ENCODE measurements at places on chromosomes 6 and 20.

- no peak for DNase-seq
Measured at GRCh38 chr6:144334150-144334708, 49.1 kb downstream of the UTRN start.

- DNase-seq, result no peak
Measured at GRCh38 chr6:130156908-130157307, 65.8 kb downstream of the SAMD3 start.

DNA sequence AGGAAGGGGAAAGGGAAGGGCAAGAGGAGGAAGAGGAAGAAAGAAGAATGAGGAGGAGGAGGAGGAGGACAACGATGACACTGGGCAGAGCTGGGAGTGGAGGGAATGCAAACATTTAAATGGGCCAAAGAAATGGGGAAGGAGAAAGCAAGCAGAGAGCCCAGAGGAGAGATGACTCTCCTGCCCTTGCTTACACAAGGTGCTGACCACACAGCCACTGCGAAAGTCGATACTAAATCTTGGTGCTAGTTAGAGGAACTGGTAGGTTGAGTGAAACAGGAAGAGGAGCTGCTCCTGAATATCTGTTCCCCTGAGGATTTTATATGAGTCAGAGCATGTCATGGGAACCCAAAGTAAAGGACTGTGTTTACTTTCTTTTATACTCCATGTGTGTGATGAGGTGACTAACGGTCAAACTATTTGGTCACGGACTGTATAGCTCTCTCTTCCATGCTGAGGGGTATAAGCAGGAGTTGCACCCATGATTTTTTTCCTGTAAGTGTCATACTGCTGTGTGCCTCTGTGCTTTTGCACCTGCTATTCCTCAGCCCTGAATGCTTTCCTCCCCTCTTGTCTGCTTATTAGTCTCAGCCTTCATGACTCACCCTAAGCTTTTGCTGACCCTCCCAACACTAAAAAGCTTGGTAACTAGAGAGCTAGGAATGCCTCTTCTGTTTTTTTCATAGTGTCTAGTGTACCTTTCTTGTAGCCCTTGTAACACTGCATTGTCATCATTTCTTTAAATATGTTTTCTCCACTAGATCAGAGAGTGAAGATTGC lies 9.5 kb upstream of the PAQR8 start:
- peak; percentile 99 for DNase-seq

DNA sequence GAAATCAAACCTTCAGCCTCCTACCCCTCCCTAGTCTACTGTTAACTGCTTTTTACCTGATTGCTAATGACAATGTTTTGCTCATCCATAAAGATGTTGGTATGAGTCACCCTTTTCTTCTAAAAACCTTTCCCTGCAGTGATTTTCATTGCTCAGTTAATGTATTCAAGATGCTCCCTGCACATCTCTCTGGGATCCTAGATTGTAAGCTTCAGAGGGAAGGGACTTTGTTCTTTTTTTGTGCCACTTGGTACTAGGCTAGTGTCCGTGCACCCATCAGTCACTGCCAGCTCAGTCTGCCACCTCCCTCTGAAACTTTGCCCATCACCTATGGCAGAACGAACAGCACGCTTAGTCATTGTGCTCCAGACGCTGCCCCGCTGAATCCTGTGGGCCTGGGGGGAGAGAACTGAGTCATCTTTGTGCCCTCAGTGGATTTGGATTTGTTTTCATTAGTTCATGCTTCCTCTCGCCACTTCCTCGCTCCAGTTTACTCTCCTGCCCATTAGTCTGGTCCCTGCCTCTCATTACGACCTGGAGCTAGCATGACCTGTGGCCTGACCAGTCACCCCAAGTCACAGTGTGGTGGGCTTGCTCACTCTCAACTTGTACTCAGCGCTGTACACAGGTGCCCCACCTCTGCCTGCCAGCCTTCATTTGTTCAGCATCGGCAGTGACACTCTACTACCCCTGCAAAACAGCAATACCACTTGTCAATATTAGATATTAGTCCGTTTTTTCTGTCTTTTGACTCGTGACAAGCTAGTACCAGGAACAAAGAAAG lies 78.0 kb upstream of the TMEM181 start:
- DNase-seq, result peak; percentile 74

DNA sequence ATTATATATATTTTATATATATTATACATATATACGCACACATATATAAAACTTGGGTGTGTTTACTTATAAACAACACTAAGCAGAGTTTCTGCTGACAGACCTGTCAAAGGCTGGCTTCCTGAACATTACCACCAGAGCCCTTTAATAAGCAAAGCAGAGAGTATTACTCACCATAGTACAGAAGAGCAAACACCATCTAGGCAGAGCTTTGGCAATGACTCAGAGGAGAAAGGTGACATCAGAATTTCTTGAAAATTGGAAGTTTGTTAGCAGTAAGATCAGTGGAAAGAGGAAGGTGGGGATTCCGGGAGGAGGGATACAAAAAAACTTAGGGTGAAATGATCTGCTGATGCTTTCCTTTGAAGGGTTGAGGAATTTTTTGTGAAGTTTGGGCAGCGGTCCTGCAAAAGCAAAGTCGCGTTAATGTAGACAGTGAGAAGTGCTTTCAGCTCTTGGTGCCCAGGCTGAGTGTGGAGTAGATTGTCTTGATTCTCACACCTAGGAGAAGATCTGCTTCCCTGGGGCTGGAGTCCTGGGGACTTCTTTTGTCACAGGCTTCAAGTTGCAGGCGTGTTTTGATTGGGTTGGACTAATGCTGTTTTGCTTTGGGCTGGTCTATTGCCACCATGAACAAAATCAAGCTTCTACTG lies 109.6 kb upstream of the BACH2 start:
- peak; percentile 57 for DNase-seq

DNA sequence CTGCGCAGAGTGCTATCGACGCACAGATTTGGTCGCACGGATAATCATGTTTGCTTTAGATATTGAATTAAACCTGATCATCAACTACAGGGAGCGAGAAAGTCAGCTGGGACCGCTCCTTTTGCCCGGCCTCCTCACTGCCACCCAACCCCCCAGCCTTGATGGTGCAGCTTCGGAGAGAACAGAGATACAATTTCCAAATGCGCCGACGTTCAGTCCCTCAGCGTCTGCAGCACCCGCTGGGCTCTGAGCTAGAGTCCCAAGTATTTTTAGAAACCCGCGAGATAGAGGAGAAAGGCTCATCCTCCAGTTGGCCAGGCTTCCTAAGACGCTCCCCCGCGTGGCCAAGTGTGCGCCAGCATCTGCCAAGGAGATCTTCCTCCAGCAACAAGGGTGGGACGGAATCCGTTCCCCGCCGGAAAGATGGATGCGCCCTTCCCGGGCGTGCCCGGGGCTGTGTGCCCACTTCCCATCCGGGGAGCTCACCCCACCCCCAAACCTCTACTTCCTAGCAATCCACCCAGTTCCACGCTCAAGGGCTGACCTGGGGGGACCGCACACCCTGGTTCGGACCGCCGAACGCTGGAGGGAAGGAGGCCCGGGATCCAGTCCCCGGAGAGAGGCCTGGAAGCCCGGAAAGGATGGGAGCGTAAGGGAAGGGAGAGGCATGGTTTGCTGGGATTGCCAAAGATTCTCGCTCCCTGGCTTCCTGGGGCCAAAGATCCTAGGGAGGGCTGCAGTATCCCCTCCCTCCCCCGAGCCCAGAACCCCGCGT lies 4.1 kb downstream of the NKX2-2 start:
- no peak for DNase-seq

DNA sequence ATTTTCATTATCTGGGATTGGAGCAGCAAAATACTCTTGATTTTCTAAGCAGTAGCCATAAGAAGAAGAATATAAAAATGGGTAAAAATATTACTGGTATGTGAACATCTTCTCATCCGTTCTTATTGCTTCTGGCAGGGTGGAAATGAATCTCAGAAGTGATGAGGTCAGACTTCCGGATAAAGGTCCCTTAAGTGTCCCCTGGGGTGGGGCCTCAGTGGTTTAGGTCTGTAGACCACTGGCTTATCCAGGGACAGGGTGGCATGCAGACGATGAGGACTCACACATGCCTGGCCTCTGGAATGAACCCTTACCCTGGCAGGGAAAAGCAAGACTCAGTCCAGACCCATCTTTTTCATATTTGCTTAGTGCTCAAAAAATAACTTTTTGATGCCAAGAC lies 143.3 kb downstream of the UST start:
- DNase-seq, result no peak
